ENCODE measurements at places on chromosomes 3 and 15. TPM values are rescaled to one million over a fixed set of nuclear protein-coding genes. Genes with fewer than 3 reads are reported as not detected.
A peak's percentile ranks its signal among the peaks of the same experiment; 100 is the strongest.

- peaks cover 5% of the 10 kb centered on the region for H3K4me1 ChIP-seq
- H3K36me3 ChIP-seq: no peaks in the 10 kb centered on the region
- H3K4me3 ChIP-seq: no peak overlapping the region
- no peaks in the 10 kb centered on the region for H3K27me3 ChIP-seq
- no peak for DNase-seq
These were observed 176.1 kb upstream of the CCDC54 start for GRCh38 chr3:107201146-107201545.

GRCh38 chr3:180102134-180102533 is 65.4 kb upstream of the PEX5L start:
- no peaks in the 10 kb centered on the region for H3K36me3 ChIP-seq
- no peak for DNase-seq
- no peaks in the 10 kb centered on the region for H3K4me1 ChIP-seq

The CCDC174 gene
- 19.9 TPM for total RNA-seq

- H3K27ac ChIP-seq: no peak overlapping the region
- no peak for DNase-seq
- no peaks in the 10 kb centered on the region for H3K27me3 ChIP-seq
- peaks cover 3% of the 10 kb centered on the region for H3K4me1 ChIP-seq
These were observed 3.6 kb downstream of the WHAMM start for GRCh38 chr15:82812994-82813393.

- no peaks in the 10 kb centered on the region for H3K27me3 ChIP-seq
- peaks cover 23% of the 10 kb centered on the region for H3K36me3 ChIP-seq
- H3K4me1 ChIP-seq: peaks cover 23% of the 10 kb centered on the region
- H3K27ac ChIP-seq: no peak overlapping the region
- no peak overlapping the region for H3K4me3 ChIP-seq
- DNase-seq: peak; percentile 15
These were observed 57.0 kb downstream of the ASTE1 start for GRCh38 chr3:130969621-130970020.

GRCh38 chr3:78917536-78917935 is 850.3 kb downstream of the ROBO1 start:
- H3K36me3 ChIP-seq: no peaks in the 10 kb centered on the region
- no peak overlapping the region for H3K4me3 ChIP-seq
- H3K4me1 ChIP-seq: peaks cover 5% of the 10 kb centered on the region

The ZNF80 gene
- total RNA-seq: not detected

The PTX3 gene
- total RNA-seq: 3.0 TPM

The DCUN1D1 gene
- total RNA-seq: 50.2 TPM

DNA sequence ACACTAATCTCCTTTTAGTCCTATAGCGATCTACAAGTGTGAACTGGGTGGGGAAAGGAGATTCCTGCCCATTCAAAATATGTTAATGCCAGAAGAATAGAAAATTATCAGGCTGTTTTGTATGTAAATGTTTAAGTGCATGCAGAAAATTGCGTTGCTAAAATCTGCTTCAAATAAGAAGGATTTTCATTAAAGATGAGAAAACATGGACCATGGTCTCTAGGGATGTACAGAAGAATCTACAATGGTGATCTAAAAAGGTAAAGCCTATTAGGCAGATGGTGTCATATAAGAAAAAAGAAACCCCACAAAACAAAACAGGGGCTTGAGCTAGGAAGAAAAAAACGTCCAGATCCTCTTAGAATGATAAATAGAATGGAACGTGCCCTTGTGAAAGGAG is 287.5 kb upstream of the ROBO1 start:
- no peaks in the 10 kb centered on the region for H3K36me3 ChIP-seq
- H3K4me3 ChIP-seq: no peak overlapping the region
- H3K27ac ChIP-seq: no peak overlapping the region
- no peaks in the 10 kb centered on the region for H3K4me1 ChIP-seq
- no peaks in the 10 kb centered on the region for H3K27me3 ChIP-seq

All from astrocyte (in vitro differentiated cells and primary cell).